A549 (cell line): ENCODE measurements at places on chromosomes 13 and 19. TPM values are rescaled to one million over a fixed set of nuclear protein-coding genes. Genes with fewer than 3 reads are reported as not detected.

GRCh38 chr19:678791-679388, 2.7 kb downstream of the FSTL3 start:
- DNase-seq: no peak

GRCh38 chr19:6521718-6522646, 8.8 kb upstream of the TNFSF9 start:
- DNase-seq: no peak

The DCT gene
- not detected in 3 replicates for polyA plus RNA-seq

DNA sequence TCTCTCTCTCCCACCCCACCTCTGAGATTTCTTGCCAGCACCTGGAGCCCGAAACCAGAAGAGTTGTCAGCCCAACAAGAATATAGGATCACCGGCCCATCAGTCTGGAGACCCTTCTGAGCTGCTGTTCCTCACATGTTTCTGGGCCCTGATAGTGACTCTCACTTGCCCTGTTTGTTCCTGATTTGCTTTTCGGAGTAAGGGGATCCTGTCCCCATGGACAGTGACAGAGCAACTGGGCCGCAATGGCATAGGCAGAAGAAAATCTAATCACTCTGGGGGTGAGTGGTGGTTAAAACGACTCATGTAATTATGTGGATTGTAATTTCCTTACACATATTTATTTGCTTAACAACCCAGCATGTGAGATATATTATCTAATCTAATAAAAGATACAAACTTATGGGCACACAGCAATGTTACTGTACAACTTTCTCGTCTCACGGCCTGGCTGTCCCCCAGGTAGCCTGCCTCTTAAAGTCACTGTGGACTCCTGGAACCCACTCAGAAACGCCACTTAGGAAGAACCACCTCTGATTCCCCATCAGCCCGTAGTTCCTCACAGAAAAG, 663 bp upstream of the SMAD9 start:
- DNase-seq: no peak

- no peak for DNase-seq
Measured at GRCh38 chr19:35695895-35696422, 8.4 kb upstream of the ZBTB32 start.

DNA sequence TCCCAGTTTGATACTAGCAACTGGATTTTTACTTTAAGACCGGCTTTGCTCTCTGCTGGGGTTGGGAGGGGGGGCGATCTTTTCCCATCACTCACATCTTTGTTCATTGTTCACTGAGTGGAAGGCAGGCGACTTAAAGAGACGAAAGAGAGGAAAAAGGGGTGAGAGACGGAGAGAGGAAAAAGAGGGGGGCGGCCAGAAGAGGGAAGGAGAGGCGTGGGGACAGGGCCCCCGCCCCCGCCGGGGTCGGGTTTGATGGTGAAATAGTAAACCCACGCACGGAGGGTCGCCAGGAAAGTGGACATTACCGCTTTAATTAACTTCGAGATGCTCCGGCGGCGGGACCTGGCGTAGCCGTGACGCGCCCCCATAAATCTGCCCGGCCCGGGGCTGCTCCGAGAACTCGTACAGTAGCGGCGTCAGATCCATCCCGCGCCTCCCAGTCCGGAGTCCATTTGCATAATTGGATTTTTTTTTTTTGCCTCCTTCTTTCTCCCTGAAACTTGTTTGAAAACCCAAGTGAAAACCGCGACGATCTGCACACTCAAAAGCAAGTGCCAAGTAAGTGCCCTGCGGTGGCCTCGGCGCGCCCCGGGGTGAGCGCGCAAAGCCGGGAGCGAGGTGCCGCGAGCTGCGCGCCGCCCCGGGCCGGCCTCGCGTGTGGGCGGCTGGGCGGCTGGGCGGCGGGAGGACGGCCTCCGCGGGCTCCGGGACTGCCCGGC, 143.9 kb upstream of the ZNF536 start:
- DNase-seq: no peak

The CDC16 gene
- polyA plus RNA-seq: 42.4 to 46.3 TPM (median 46.1 TPM) in 3 replicates

DNA sequence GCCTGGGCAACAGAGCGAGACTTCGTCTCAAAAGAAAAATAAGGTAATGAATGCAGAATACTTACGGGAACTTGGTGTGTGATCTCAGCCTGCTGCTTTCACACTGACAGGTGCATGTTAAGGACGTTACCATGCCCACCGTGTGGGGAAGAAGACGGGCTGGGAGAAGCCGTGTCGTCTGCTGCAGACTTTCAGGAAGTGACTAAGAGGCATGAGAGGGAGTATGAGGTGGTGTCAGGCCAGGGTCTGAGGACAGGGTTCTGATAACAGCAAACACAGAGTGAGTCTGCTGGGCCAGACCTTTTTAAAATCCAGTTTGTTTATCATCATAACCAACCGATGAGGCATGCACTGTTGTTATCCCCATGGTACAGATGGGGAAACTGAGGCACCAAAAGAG, 13.6 kb upstream of the GALP start:
- no peak for DNase-seq

The ZNF791 gene
- polyA plus RNA-seq: 4.5 to 4.6 TPM (median 4.5 TPM) in 3 replicates

DNA sequence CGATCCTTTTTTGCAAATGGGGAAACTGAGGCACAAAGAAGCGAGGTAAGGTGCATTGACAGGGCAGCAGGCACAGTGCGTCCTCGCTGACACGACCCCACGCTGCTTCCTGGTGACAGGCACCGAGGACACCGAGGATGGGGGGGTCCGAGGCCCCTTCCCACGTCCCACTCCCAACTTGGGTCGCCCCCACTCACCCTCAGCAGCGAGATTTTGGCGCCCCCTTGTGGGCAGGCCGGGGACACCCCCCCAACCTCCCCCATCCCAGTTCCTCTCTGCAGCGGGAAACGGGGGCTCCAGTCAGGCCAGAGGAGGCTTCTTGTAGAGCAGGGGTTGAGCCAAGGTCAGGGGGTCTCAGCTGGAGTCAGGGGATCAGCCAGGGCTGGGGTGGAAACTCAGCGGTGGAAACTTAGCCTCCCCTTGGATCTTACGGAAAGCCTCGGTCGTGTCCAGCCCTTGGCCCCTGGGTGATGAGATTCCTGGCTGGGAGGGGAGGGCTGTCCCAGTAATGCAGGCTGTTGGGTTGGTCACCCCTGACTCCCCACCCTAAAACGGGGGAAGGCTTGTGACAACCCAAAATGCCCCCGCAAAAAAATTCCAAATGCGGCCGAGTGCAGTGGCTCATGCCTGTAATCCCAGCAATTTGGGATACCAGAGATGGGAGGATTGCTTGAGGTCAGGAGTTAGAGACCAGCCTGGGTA, 8.2 kb downstream of the SMIM24 start:
- DNase-seq: no peak

- DNase-seq: no peak
Measured at GRCh38 chr13:24491845-24492244, 20.7 kb downstream of the PARP4 start.

- DNase-seq: no peak
Measured at GRCh38 chr19:53907193-53907581, 1.9 kb upstream of the CACNG7 start.
